ENCODE measurements at places on chromosomes 1 and 21. TPM values are rescaled to one million over a fixed set of nuclear protein-coding genes. Genes with fewer than 3 reads are reported as not detected.

Gene SELP
- total RNA-seq = 3.3 TPM

GRCh38 chr1:9960011-9960410, 16.7 kb downstream of the NMNAT1 start:
- DNase-seq = no peak

- no peak for DNase-seq
Observed at GRCh38 chr21:27535188-27535587, 568.3 kb upstream of the ADAMTS5 start.

Gene BNIPL
- total RNA-seq = 0.32 TPM

Gene CAMTA1
- 123 TPM for total RNA-seq

- DNase-seq = no peak
Observed at GRCh38 chr1:41687007-41687406, 202.5 kb upstream of the EDN2 start.

- no peak for DNase-seq
Observed at GRCh38 chr1:6212193-6212959, 6.5 kb downstream of the RNF207 start.

- DNase-seq = no peak
Observed at GRCh38 chr1:209388358-209388757, 195.2 kb upstream of the CAMK1G start.

GRCh38 chr1:151739590-151740355, 18.5 kb downstream of the RIIAD1 start:
- no peak for DNase-seq

Gene JAM2
- total RNA-seq = 34.6 TPM

Gene HTR6
- total RNA-seq = not detected

Data from heart right ventricle (tissue), 16 donors.